ENCODE measurements at places on chromosomes 5 and 9.

DNA sequence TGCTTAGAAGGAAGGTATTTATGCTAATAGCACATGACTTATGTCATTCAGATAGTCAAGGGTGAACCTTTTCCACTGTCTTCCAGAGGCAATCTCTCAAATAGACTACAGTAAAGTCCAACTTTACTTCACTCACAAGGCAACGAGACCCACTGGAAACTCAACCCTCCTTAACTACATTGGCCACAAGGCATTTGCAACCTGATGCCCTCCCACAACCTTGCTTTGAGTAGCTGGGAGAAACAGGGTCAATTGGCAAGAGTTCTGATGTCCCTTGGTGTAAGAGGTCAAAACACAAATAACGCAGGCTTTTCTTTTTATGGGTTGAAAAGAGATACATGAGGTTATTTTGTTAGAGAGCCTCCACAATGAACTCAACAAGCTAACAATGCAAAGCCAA is 6.1 kb downstream of the GAS1 start:
- DNase-seq: no peak

GRCh38 chr5:78638973-78639669 is 9.5 kb downstream of the LHFPL2 start:
- no peak for DNase-seq

GRCh38 chr5:128366147-128366546 is 171.9 kb downstream of the FBN2 start:
- DNase-seq: no peak

DNA sequence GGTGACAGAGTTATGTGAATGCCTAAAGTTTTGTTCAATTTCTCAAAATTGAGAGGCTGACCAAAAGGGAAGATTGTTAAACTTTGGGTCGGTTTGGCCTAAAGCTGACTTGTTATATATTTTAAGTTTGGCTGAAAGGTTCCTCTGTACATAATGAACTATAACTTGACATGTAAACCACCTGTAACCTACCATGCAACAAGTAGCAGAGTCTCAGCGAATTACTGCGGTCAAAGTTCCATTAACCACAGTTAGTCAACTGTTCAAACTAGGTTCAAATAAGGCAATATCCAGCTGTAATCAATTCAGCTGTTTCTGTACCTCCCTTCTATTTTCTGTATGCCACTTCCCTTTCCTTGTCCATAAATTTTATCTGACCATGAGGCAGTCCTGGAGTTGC is 325.1 kb upstream of the NMUR2 start:
- DNase-seq: no peak

DNA sequence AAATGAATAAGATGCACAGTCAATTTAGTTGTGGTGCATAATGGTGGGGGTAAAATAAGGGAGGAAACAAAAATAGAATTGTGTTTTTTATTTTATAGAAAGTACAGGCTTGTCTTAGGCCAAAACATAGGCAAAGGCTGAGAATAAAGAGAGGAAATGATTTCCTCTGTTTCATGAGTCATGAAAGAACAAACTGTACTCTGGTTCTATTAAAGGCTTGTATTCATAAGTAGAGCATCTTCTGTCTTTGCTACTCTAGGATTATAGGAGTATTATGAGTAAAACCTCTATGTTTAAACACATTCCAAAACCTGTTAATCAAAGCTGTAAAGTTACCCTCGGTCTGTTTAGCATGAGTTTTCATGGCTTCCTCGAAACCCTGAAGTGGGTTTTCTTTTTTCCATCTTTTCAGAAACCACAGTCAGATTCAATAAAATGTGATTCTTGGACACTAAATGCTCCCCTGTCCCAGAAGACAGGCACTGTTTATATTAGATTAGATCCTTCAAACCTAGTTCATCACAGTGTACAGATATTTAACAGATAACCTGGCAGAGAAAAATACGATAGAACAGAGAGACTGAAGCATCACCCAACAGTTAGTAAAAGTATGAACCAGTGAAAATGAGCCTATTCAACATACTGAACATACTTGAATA is 473.9 kb upstream of the CYLC2 start:
- no peak for DNase-seq

DNA sequence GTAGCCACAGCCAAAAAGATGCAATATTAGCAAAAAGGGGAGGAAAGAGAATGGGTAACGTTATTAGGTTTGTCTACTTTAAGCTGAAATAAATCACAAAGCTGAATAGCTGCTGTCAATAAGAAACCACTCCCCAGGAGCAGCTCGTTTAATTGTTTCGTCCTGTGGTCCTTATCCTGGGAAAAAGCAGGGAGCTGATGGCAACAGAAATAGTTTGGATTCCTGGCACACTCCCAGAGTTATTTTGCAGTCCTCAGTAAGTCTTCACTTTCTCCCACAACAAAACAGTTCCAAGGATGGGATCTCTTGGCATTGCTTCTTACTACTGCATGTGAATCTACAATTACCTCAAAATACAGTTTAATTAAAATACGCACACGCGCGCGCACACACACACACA is 28.8 kb downstream of the FRMD3 start:
- DNase-seq: peak; percentile 28

DNA sequence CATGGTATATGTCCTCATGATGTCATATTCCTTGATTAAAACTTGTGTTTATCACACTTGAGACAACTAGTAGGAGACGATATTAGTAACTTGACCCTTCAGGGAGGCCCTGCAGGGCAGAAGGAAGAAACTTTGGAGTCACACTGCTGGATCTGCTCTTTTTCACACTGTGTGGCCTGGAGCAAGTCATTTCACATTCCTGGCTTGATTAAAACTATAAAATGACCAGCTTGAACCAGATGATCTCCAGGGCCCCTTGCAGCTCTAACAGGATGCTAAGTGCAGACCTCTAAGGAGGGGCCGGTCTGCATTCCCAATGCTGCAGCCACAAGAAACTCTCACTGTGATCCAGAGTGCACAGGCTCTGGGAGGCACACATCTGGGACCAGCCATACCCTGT is 146.4 kb upstream of the ZNF366 start:
- DNase-seq: no peak

- DNase-seq: no peak
These were observed 132.2 kb upstream of the TARS1 start for GRCh38 chr5:33308586-33308985.

GRCh38 chr9:126783949-126784348 is 20.9 kb upstream of the ZBTB43 start:
- no peak for DNase-seq

DNA sequence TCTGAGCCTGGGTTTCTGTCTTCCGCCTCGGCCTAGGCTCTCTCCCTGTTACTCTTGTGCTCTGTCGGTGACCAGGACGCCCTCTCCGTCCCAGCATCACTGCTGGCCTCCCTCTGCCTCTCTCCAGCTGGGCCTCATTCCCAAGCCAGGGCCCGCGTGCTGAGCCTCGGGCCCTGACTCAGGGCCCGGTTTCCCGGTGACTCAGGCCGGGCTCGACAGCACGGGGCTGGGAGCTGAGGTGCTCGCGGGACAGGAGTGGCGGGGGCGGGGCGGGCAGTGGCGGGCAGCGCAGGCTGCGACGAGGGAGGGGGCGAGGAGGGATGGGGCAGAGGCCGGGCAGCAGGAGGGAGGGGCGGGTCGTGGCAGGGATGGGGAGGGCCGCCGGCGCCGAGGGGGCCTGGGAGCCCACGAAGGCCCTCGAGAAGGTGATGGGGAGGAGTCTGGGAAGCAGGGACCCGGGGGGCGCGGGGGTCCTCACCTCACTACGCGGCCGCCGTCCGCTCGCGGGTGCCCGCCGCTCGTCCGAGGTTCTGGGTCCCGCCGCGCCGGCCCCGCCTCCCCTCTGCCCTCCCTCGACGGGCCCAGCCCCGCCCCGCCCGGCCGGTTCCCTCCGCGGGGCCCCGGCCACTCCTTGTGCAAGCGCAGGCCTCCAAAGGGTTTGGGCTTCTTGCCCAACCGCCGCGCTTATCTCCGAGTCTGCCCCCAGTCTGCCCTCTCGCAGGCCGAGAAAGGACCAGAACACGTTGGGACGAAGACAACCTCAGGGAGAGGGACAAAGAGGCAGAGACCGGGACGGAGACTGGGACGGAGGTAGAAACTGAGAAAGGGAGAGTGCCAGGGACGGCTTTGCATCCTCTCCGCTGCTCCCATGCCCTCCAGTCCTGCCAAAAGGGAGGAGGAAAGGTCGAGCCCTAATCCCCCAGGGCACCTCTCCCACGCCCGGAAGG is at the start of gene ARAP3:
ARAP3 (minus strand) TSS at position 536 of the 947 bp plus-strand sequence. CDS start 1,744 bp downstream, outside the sequence.
- peak; percentile 96 for DNase-seq

- no peak for DNase-seq
These were observed 8.8 kb downstream of the HOMER1 start for GRCh38 chr5:79505138-79505537.

DNA sequence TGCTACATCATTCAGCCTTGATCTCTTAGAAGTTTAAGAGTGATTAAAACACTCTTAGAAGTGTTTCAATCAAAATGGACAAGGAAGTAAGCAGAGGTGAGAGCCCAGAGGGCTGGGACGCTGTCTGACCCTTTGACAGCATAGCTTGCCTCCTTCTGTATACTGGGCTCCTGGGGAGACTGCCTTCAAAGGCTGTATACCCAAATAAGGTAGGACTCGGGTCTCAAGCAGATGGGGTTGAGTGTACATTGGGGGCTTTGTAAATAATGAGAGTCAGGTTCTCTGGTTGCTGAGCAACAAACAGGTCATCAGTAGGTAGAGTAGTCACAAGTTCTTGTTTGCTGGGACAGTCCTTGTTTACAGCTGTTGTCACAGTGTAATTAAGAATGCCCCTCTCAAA is 97.1 kb downstream of the PJA2 start:
- no peak for DNase-seq

GRCh38 chr9:38066914-38067858 is 1.8 kb downstream of the SHB start:
- peak; percentile 63 for DNase-seq

GRCh38 chr5:93570294-93571113 is 10.5 kb downstream of the NR2F1-AS1 start:
- no peak for DNase-seq

GRCh38 chr5:81017320-81017719 is 57.2 kb downstream of the RASGRF2 start:
- no peak for DNase-seq

GRCh38 chr5:463301-463700 is 20.3 kb downstream of the EXOC3 start:
- DNase-seq: no peak

DNA sequence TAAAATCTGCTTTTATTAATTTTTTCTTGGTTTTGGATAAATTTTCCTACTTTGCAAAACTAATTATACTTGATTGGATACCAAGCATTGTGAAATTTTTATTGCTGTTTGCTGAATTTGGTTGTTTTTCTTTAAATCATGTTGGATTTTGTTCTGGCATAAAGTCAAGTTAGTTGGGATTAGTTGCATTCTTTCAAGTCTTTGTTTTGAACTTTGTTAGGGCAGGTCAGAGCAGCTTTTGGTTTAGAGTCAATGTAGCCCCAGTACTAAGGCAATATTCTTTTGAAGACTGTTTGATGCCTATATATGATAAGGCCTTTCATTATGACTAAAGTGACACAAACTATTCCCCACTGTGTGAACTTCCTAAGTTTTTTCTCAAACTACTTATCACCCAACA is 531.1 kb downstream of the RASEF start:
- DNase-seq: no peak

DNA sequence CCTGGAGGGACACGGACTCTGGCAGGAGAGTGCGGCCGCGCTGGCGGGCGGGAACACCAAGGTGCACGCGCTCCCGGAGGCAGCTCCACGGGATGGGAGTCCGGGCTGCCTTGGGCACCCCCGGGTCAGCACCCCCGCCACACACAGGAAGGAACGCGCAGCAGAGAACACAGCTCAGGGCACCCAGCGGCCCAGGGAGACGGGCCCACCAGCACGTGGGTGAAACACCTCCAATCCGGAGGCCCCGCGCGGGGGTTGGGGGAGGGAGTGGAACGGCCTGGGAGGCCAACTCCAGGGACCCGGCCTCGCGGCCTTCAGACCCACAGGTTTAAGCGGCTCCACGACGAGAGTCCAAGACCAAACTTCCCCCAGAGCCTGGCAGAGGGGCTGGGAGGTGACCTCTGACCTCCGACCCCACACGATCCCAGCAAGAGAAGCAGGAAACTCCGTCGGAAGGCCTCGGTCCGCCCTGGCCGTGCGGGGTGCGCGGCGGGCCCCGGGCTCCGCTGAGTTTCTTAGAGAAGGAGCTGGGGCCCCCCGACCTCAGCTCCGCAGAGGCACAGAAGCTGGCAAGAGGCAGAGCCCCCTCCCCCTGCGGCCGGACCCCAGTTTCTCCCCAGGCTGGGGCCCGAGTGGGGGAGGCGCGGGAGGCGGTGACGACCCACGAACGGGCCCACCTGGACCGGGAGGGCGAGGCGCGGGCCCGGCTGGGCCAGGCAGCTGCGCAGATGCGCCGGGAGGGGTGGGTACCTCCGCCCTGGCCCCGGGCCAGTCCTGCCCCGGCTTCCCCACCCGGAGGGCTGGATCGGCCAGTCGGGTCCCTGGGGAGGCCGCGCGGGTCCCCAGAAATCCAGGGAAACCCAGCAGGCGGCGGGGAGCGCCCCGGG is 851 bp downstream of the NACC2 start:
- peak; percentile 83 for DNase-seq

- DNase-seq: no peak
These were observed 1.1 kb downstream of the ATPSCKMT start for GRCh38 chr5:10248378-10249260.

- no peak for DNase-seq
These were observed 52.0 kb downstream of the C5 start for GRCh38 chr9:120998111-120998510.
